ENCODE measurements at places on chromosomes 4 and X. TPM values are rescaled to one million over a fixed set of nuclear protein-coding genes. Genes with fewer than 3 reads are reported as not detected.

The SHROOM4 gene
- total RNA-seq, result 1.7 TPM

The NXF3 gene
- total RNA-seq, result 31.4 TPM

The MAGEB17 gene
- total RNA-seq, result not detected

The SPACA5 gene
- total RNA-seq, result not detected

The BBS12 gene
- 3.5 TPM for total RNA-seq

The DMD gene
- 3.5 TPM for total RNA-seq

The TRIM2 gene
- total RNA-seq, result 26.4 TPM

- DNase-seq, result no peak
These were observed 239.4 kb upstream of the STK26 start for GRCh38 chrX:131783555-131784308.

The GNRHR gene
- total RNA-seq, result not detected

The IL15 gene
- total RNA-seq, result 7.1 TPM

The FANCB gene
- total RNA-seq, result 9.7 TPM

DNA sequence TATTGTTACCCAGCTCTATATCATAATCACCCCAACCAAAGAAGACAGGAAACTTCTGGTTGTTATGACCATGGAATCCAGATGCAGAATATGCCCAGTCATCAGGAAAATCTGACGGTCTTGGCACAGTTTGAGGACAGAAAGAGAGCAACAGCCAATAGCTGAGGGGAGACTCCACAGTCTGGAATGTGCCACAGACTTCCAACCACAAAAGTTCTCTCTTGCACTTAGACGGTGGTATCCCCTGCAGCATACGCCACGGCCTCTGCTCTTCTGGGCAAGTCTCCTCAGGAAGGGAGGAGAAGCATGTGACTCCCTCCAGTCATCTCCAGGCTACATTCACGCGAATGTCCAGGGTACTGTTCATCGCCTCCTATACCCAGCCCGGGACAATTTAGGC, 18.4 kb downstream of the ZNF827 start:
- DNase-seq, result peak; percentile 97

DNA sequence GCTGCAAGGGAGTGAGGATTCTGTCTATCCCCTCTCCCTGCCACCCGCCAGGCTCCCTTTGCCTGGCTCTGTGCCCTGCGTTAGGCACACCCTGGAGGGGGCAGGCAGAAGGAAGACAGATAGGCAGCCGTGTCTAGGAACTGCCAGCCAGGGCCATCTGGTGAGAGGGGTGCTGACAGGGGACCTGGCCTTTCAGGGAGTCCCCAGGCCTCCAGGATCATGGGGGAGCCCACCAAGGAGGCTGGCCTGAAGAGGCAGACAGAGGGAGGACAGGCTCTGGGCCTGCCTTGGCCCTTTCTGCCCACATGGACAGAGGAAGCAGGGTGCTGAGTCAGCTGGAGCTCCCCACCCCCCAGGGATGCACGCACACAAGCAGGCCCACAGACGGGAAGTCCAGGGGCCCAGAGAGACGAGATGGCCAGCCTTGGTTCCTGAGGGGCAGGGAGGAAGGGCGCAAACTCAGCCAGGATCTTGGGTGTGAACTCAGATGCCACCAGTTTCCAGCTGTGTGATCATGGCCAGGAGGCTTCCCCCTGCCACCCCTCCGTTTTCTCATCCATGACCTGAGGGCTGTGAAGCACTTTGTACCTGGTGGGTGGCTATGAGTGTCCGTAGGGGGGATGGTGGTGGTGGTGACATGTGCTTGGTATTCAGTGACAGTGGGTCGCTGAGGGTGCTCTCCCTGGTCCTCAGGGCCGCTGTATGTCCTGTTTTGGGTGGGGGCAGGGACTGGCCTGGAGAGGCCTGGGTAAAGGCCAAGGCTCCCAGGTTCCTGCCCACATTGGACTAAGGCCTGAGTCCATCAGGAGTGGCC, 1.8 kb downstream of the SH3BP2 start:
- DNase-seq, result peak; percentile 89

DNA sequence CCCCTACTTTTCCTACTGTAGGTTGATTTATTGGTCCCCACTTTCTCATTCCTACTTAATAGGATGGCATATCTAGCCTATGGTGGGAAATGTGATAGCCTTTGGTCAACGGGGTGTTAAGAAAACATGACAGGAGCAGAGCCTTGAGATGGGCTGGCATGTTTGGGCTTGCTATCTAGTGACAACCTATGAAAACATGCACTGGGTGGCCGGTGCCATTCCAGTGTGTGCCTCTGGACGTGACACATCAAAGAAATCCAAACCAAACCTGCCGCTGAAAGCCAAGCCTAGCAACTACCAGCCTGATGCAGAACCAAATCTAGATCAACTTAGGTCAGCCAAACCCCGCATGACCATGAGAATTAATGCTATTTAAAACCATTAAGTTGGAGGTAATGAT, 317.6 kb downstream of the DMD start:
- no peak for DNase-seq

DNA sequence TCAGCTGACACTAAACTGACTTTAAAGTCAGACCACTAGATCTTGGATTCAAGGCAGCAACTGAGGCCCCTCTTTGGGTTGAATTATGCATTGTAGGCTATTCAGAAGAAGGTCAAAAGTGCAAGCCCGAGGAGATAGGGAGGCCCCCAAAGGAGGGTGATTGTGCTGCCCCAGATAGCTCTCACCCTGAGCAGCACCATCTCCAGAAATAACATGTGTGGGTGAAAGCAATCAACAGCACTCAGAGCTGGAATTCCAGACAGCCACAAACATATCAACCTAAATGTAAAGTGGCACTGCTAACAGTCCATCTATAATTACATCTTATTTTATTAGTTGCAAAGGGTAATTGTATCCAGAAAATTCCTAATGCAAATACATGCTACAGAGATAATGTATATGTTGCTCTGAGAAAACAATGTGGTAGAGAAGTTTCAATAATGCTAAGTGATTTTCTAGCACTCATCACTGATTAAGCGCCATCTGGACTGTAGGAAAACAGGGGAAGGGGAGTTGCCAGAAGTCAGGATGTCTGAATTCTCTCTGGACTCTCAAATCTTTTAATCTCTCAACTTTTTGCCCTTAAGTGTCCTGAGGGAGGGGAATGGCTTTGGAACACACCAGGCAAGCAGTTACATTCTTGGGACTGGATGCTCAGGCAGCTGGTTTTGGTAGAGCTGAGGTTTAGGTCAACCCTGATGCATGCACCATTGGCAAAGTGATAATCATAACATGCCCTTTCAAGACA, 61.8 kb upstream of the SFRP2 start:
- no peak for DNase-seq

GRCh38 chr4:16006771-16007446, 43.9 kb upstream of the FGFBP2 start:
- no peak for DNase-seq

Measured in GM23248 (cell line).